IPS DF 19.7 (cell line): ENCODE measurements at places on chromosomes 5 and 9.
A peak's percentile ranks its signal among the peaks of the same experiment; 100 is the strongest.

- DNase-seq: no peak
Observed at GRCh38 chr5:35823347-35824098, 33.2 kb upstream of the IL7R start.

DNA sequence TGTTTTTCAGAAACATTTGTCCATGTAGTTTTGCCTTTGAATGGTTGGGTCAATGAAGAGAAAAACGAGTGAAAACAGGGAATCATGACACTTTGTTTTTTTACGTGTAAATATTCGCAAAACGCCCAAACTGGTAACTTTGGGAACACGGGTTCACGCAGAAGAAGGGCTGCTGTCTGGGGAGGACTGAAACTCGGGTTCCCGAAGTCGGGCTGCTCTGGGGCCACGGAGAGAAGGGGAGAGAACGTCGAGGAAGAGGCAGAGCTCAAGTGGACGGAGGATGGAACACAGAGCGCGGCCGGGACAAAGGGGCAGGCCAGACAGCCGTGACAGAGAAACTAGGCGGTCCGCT, 478 bp upstream of the SETD9 start:
- no peak for DNase-seq

DNA sequence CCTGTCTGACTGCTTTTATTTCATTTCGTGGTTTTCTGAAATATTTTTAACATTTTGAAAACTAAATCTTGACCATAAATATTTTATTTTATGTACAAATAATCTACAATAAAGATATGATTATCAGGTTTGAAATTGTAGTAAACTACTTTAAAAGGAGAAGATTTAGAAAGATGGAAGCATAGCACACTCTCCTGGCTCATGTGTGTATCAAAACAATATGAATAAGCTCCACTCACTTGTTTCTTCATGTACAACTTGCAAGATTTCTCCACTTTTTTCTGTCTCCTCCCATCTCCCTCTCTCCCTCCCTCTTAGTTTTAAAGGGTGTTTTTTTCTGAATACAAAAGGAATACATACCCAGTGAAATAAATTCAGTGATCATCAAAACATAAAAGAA, 15.4 kb upstream of the VPS13A start:
- DNase-seq: no peak

DNA sequence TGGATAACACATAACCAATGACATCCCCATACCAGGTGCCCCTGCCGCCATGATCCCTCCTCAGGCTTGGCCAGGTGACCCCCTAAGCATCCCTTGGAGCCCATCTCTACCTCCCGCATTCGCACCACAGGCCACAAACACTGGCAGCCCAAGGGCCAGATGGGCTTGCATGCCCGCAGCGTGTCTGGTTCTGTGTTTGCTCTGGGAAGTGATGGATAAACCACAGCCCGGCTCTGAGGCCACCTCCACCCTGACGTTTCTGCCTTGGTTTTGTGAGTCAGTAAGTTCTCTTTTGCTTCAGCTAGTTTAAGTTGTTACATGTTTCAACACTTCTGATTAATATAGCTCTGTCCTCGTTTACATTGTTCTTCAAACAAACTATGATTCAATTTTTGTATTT, 172.4 kb upstream of the PHYKPL start:
- no peak for DNase-seq

DNA sequence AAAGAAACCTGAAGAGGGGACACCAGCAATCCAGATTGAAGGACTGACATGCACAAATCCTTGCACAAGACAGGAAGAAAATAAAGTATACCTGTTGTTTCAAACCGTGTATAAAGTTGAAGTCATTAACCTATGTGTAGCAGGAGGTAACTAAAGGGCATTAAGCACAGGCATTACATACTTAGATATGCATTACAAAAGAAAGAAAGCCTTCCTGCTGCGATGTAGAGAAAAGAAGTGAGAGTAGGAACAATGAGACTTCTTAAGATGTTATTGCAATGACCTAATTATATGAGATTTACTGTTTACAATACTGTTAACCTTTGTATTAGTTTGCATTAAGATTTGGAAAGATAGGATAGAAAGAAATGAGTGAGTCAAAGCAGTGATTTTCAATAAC, 308.9 kb upstream of the PTPRD start:
- peak; percentile 65 for DNase-seq

- no peak for DNase-seq
Observed at GRCh38 chr5:53416144-53416738, 64.2 kb upstream of the FST start.
